ENCODE measurements at places on chromosomes 6 and 20.
A peak's percentile ranks its signal among the peaks of the same experiment; 100 is the strongest.

DNA sequence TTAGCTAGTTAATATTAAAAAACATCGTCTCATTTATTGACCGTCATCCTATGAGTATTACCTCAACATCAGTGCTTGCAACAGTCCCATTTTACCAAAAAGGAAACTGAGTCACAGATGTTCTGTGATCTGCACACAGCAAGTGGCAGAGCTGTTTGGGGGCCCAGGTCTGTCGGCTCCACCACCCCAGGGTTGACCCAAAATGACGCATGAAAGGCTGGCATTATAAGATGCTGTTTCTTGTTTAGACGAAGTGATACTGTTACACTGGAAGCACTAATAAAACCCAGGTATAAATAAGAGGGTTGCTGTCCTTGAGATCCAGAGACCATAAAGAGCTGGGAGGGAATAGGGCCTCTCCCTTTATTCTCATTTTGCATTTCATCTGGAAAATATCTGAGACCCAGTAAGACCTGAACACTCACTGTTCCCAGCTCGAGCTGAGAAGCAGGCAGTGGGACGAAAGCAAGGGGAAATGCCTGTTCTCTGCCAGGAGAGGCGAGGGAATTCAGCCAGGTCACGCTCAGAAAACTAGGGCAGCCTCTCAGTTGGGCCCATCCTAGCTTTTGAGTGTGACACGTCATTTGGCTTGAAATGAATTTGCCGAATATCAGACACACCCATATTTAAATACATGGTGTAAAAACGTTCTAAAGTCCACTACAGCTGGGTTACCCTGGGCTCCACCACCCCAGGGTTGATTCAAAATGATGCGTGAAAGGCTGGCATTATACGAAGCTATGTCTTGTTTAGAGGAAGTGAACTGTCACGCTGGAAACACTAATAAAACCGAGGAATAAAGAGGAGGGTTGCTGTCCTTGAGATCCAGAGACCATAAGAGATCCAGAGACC is 1.4 kb upstream of the MICAL1 start:
- DNase-seq, result peak; percentile 88

DNA sequence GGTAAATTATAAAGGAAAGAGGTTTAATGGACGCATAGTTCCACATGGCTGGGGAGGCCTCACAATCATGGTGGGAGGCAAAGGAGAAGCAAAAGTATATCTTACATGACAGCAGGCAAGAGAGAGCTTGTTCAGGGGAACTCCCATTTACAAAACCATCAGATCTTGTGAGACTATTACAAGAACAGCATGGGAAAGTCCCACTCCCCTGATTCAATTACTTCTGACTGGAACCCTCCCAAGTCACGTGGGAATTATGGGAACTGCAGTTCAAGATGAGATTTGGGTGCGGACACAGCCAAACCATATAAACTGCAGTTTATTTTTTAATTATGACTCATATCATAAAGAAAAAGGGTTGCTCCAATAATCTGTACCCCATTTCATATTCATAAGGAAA is 22.3 kb upstream of the HLA-DQA2 start:
- no peak for DNase-seq

DNA sequence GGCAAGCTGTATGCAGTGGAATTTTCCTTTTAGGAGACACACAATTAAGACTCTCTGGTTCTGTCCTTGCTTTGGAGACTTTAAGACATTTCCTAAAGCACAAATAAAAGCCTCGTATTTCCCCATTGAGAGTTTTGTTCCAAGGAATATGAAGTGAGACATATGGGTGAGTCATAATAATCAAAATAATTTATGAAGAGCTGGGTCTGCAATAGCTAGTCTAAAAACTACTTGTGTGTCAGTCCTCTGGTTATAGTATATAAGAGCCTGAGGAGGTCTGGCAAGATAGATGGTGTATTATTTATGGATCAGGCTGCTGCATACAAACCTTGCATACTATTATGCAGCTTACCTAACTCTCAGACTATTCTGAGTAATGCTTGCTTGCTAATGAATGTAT is 142.6 kb downstream of the ADGRG6 start:
- no peak for DNase-seq

DNA sequence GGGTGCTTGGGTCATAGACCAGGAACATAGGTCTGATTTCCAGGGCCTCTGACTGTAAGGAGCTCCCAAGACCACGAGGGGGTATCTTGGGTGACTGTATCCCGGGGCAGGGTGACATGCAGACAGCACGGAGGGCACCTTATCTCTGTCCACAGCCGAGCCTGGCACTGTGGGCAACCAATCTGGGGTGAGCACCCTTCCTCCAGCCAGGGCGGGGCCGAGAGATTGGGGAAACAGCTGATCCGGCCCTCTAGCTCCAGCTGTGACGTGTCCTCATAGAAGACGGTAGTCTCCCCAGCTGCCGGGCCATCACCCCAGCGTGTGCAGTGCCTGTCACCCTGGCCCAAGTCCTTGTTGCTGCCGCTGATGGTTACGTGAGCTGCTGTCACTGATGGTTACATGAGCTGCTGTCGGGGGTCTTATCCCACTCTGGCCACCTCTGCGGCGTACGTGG is 139.6 kb upstream of the RNF24 start:
- DNase-seq, result no peak

Data from right atrium auricular region (tissue), 2 donors.